ENCODE measurements at places on chromosomes 13 and 19. TPM values are rescaled to one million over a fixed set of nuclear protein-coding genes. Genes with fewer than 3 reads are reported as not detected.

DNA sequence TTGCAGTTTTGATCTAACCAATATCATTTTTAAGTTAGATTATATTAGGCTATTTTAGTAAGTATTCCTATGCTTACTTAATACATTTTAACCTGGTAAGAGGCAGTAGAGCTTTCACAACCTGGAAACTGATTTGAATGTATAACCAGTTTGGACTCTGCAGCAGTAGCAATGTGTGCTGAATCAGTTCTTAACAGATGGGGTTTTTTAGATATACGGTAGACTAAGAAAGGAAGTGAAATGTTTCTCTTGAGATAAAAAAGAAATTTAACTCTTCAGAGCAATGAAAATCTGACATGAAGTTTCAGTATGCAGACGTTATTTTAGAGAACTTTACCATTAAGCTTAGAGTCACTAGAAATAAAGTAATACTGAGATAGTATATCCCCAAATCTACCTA lies 2.7 kb downstream of the NBEA start:
- no peak for DNase-seq

DNA sequence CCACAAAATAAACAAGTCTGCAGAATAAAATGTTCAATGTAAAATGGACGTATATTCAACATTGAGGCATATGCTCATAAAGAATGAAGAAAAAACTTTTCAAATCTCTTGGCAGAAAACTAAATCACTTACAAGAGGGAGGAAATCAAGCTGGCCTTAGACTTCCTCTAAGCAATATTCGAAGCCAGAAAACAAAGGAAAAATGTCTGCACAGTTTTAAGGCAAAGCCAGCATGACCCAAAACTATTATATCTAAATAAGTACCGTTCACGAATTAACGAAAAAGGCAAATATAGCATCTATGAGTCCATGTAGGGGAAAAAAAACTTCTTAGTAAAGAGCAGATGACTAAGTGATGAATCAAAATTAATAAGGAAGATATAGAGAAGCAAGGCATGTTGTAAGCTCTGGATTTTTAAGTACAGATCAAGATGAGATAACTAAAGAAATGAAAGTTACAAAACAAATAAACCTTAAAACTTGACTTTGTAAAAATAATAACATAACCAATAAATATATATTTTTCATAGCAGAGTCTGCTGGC lies 101.3 kb downstream of the KCNRG start:
- DNase-seq: no peak

The PBX4 gene
- 15.5 TPM for total RNA-seq

DNA sequence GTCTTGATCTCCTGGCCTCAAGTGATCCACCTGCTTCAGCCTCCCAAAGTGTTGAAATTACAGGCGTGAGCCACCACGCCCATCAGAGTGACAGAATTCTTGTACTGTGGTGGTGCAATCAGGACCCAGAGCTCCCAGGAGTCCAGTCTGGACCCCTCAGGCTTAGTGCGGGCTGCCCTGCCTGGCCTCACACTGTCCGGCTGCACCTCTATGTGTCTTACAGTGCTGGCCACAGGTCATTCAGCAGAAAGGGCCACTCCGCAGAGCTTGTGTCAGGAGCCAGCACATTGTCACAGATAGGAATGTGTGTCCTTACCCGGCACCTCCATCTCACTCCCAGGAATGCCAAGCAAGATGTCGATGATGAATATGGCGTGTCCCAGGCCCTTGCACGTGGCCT lies 49.2 kb downstream of the SMARCA4 start:
- no peak for DNase-seq

DNA sequence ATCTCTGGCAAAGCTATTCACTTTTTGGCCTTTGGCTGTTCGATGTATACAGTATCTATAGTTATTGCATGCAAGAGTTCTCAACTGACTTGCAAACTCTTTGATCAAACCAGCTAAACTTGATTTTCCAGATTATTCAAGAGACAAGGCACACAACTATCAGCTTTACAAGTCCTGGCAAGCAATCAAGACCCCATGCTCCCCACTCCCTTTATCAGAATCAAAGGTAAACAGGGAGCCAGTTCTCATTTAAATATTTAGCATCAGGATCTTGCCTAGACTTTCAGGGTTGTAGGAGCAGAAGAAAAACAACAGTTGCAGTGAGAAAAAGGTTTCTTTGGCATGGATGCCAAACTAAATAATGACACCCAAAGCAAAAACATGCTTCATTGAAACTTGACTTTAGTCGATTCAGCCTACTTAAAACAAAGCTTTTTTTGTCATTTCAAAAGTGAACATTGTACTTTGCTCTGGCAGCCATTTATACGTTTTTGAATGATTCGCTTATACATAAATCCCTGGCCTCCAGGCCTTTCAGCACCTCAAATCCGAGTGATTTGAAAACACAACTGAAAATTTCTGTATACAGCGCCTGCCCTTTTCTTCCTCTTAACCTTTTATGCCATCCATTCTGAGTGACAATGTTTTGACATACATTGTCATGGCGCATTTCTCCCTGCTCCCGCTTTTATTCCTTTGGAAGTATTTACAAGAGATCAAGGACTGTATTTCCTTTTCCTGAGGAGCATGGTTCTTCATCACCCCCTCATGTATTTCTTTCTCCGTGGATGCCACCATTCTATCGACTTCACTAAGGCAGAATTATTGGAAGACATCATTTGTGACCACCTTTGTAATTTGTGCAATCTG lies 340.8 kb downstream of the KLF5 start:
- DNase-seq: no peak

- no peak for DNase-seq
These were observed 54.6 kb downstream of the ARHGAP35 start for GRCh38 chr19:46915386-46915785.

DNA sequence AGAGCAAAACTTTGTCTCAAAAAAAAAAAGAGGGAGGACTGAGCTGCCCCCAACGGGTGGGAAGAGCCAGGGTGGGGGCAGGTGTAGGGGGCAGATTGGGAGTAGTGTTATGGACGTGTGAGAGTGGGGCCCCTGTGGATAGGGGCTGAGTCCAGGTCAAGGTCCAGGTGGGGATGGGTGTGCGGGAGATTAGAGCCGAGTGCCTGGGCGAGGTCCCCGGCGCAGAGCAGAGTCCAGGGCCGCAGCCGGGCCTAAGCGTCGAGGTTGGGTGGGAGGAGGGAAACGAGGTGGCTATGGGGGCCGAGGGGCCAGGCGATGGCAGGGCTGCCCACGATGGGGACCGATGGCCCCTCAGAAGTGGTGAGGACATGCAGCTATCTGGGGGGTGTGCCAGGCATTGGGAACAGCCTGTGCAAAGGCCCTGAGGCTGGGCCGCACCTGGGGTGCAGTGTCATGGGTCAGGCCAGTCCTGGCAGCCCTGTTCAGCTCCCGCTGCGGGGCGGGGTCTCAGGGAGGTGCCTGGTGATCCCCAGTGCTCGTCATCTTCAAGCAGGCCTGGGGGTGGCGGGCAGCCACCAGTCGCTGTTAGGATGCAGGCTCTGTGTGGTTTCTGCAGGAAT lies 12.3 kb upstream of the MISP start:
- DNase-seq: no peak

DNA sequence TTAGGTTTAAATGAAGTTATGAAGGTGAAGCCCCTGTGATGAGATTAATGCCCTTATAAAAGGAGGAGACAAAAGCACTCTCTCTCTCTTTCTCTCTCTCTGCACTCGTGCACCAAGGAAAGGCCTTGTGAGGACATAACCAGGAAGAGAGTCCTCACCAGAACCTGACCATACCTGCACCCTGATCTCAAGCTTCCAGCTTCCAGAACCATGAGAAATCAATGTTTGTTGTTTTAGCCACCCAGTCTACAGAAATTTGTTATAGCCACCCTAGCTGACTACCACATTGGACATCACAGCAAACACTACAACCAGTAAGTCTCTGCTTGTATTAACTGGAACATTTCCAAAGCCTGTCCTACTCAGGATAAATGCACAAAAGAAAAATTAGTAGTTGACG lies 34.7 kb upstream of the WDFY2 start:
- no peak for DNase-seq

The ZFP36 gene
- 1.4 TPM for total RNA-seq

- no peak for DNase-seq
These were observed 41.0 kb downstream of the HS6ST3 start for GRCh38 chr13:96130818-96131340.

GRCh38 chr19:39351537-39352064 lies 9.4 kb downstream of the SAMD4B start:
- no peak for DNase-seq

The RXFP2 gene
- total RNA-seq: 1.9 TPM

- no peak for DNase-seq
These were observed 2.8 kb downstream of the BRME1 start for GRCh38 chr19:13902993-13903555.

DNA sequence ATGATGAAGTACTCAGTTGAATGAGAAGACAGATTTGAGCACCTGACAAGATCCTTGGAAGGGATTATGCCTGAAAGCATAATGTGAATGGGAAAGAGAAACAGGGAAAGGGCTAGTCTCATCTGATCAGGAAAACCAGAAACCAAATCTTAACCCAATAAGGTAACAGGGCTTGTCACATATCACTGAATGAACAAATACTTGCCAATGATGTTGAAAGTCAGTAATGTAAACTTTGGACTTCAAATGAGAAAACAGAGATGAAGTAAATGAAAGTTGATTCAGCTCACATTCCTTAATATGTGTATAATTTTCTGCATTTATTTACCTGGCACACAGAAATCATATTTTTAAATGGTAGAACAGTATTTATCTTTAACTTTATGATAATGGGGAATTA lies 480.0 kb downstream of the KCTD12 start:
- no peak for DNase-seq

DNA sequence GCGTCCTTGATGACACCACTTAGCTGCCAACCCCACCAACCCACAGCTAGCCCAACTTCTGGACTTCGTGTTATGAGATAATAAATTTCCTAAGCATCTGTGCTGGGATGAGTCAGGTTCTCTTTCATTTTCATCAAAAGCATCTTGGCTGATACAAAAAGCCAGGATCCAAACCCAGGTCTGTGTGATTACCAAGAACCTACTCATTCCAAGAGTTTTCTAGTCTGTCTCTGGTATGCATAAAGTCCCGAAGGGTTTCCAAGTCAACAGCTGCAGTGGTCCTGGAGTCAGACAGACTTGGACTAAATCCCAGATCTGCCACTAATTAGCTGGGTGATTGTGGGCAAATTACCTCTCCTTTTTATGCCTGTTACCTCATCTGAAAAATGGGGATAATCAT lies 55.5 kb upstream of the SERP2 start:
- DNase-seq: peak; percentile 77

The BRSK1 gene
- 0.89 TPM for total RNA-seq

GRCh38 chr13:59354665-59355369 lies 808.9 kb downstream of the DIAPH3 start:
- no peak for DNase-seq

DNA sequence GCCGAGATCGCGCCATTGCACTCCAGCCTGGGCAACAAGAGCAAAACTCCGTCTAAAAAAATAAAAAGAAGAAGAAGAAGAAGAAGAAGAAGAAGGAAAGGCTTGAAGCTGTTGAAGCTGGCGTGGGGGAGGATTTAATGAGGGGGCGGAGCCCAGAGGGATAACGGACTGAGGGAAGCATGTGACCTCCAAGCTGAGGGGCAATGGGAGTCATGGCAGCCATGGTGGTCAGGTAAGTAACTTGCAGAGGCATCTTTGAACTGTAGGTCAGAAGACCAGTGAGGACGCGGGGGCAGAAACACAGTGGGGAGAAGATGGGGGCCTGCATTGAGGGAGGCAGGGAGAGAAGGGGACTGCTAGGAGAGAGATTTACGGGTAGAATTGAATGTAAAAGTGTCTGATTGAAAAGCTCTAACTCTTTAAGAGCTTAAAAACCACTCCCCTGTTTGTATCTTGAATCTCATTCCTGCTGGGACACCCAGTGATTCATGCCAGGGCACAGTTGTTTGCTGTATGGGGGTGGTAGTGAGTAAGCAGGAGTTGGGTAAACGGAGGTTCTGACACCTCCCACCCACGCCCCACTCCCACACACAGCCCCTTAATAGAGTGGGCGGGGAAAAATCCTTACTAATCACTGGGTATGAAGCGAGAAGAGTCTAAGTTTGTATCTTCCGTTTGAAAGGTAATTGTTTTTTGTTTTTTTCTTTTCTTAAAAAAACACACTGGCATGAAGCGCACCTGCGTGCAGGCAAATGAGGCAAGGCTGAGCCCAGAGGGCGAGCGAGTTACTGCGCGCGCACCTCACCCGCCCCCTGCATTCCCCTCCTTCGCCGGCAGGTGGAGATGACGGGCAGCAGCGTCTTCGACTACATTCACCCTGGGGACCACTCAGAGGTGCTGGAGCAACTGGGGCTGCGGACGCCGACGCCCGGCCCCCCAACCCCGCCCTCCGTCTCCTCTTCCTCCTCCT lies 13.0 kb downstream of the TMEM160 start:
- peak; percentile 87 for DNase-seq

- no peak for DNase-seq
These were observed 2136.8 kb downstream of the PCDH9 start for GRCh38 chr13:65093357-65093756.

The SOX21 gene
- not detected for total RNA-seq

The FOSB gene
- total RNA-seq: not detected

GRCh38 chr19:8334458-8335342 lies 8.4 kb downstream of the KANK3 start:
- DNase-seq: peak; percentile 88

GRCh38 chr13:109999659-110000533 lies 213.5 kb upstream of the IRS2 start:
- DNase-seq: no peak

DNA sequence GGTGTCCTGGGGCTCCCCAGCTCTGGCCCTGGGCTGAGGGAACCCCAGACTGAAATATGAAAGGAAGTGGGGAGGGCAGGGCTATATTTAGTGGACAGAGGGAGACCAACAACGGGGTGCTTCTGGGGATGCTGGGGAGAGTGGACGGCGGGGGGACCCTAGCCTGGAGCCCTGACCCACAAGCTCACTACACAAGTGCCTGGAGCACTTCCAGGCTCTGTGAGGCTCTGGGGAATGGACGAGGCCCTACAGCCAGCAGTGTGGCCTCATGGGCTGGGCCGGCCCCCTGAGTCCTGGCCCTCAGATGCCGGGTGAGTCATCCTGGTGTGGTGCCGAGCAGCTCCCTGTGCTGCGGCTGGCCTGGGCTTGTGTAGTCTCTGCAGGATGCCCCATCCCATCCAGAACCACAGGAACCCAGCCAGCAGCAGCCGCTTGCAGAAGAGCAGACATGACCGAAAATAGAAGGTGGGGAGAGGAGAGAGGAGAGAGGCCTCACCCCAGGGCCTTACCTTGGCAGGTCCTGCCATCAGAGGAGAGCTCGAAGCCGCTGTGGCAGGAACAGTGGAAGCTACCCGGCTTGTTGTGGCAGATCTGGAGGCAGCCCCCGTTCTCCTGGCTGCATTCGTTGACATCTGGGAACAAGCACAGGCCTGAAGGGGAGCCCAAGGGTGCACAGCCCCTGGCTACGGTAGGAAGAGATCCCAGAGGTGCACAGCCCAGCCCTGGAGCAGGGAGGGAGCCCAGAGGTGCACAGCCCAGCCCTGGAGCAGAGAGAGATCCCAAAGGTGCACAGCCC lies 26.1 kb downstream of the GAS6 start:
- peak; percentile 99 for DNase-seq

The PPFIA3 gene
- total RNA-seq: 21.4 TPM
